ENCODE measurements at places on chromosomes 5 and 9.

- DNase-seq = no peak
Observed at GRCh38 chr9:70205366-70206020, 53.3 kb upstream of the SMC5 start.

DNA sequence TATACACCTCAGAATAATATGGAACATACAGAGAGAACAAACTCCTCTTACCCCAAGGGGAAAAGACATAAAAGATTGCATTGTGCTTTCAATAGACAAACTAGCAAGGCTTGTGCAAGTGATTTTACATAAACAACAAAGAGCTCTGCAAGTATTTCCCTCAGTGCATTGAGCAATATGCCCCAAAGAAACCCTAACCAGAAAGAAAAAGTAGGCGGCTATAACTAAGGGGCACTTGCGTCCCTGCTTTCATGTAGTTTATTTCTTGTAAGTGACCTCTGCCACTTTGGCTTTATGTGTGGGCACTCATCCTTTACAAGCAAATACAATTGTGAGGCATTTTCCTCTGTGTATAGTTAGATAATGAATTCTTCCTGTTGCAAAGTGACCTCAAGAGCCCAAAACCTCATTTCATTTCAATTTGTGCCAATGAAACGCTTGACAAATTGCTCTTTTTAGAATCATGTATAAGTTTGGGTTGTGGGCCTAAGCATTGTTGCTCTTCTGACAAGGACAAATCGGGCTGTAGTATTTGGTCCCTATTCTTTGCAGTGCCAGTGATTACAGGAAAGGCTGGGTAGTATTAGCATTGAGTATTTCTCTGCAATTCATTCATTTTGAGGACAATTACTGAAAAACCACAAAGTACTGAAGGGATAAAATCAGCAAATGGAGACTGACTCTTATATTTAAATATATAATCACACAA, 282.2 kb downstream of the DTWD2 start:
- no peak for DNase-seq

GRCh38 chr5:42520203-42520602, 97.0 kb downstream of the GHR start:
- DNase-seq = no peak

- DNase-seq = no peak
Observed at GRCh38 chr5:141732417-141732816, 50.4 kb upstream of the ARAP3 start.

- DNase-seq = no peak
Observed at GRCh38 chr5:154576429-154576806, 98.4 kb upstream of the HAND1 start.

- no peak for DNase-seq
Observed at GRCh38 chr5:97043511-97043910, 98.9 kb downstream of the LIX1 start.

GRCh38 chr9:19512103-19512832, 103.5 kb downstream of the ACER2 start:
- DNase-seq = no peak

DNA sequence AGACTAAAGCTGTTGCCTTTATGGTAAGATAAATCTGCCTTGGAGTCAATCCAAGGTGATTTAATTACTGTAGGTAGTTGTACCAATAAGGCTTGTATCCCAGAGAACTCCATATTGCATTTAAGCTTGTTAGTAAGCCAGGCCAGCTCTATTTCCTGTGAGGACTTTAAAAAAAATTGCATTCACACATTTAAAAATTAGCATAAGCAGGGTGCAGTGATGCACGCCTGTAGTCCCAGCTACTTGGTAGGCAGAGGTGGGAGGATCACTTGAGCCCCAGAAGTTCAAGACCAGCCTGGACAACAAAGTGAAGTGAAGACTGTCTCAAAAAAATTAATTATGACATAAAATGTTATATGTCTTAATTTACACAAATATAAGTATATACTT, 28.7 kb upstream of the ABL1 start:
- no peak for DNase-seq

GRCh38 chr5:170303549-170303948, 6.0 kb upstream of the LCP2 start:
- DNase-seq = no peak

DNA sequence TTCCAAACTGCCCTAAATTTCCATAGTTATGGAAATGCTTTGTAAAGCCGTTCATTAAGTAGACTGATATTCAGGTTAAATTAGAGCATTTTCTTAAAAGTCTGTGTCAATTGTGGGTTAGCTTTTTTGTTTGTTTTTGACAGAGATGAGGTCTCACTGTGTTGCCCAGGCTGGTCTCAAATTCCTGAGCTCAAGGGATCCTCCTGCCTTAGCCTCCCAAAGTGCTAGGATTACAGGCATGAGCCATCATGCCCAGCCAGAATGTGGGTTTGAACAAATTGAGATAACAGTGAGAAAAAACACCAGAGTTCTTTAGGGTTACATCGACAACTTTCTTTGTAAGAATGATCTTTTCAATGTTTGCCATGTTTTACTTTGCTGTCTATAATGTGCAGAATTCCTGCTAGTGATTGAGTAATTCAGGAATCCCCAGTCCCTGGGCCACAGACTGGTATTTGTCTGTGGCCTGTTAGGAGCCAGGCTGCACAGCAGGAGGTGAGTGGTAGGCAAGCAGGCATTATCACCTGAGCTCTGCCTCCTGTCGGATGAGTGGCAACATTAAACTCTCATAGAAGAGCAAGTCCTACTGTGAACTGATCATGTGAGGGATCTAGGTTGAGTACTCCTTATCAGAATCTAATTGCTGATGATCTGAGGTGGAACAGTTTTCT, 80.5 kb downstream of the RAI14 start:
- DNase-seq = no peak

GRCh38 chr5:80220245-80220897, 35.5 kb downstream of the SERINC5 start:
- DNase-seq = no peak

DNA sequence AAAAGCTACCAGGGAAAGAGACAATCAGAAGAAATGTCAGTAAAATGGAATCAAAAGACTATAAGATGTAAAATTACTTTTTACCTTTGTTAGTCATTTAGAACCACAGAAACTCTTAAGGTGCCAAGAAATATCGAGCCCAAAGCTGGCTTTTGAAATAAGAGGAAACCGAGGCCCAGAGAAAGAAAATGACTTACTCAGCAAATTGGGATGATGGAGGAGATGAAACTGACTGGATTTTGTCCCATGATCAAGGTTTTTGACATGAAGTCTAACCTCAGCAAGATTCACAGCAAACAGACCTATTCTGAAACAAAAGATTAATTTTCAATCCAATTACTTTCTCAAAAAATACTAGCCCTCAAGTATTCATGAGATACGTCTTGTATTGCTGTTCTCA, 696.2 kb upstream of the WWC1 start:
- DNase-seq = no peak

DNA sequence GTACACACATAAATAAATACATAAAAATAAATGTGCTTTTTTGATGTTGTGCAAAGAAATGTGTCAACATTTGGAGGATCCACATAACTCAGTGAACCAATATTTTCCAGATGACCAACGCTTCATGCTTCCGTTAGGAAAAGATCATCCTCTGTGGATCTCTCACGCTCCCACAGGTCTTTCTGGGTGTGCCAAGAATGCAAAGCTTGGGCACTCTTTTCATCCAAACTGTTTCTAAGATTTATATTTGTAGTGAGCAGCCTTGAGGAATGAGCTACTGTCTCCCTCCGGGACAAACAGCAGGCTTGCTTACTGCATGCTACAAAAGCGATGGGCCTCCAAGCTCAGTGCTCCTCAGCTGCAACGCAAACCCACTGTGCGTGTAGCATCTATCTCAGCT, 46.2 kb upstream of the RUFY1 start:
- DNase-seq = no peak

GRCh38 chr5:93621327-93621798, 38.3 kb downstream of the NR2F1 start:
- no peak for DNase-seq

DNA sequence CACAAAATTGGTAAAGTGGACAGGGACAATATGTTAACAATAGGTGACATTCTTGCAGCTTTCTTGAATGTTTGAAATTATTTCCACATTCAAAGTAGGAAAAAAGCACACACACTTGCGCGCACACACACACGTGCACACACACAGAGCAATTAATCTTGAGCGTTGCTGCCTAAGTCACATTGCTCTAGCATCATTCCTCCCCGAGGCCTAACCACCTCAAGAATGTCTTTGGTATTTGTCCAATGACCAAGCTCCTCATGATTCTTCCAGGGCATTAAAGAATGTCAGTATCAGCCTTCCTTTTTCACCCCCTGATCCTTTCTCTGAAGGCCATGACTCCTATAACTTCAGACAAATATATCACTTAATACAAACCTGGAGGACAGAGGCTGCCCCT, 198.1 kb downstream of the NPR3 start:
- no peak for DNase-seq

GRCh38 chr5:127586066-127586770, 62.7 kb upstream of the CTXN3 start:
- no peak for DNase-seq

- DNase-seq = no peak
Observed at GRCh38 chr9:95325221-95325620, 7.7 kb upstream of the FANCC start.

DNA sequence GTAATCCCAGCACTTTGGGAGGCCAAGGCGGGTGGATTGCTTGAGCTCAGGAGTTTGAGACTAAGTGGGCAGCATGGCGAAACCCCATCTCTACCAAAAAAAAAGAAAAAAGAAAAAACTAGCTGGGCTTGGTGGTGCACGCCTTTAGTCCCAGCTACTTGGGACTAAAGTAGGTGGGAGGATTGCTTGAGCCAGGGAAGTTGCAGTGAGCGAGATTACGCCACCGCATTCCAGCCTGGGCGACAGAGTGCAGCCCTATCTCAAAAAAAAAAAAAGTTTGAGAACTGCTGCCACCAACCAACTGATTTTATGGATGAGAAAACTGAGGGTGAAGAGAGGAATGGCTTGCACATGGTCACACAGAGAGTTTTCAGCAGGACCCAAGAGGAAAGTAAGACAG, 175.1 kb downstream of the DOCK8 start:
- DNase-seq = no peak

DNA sequence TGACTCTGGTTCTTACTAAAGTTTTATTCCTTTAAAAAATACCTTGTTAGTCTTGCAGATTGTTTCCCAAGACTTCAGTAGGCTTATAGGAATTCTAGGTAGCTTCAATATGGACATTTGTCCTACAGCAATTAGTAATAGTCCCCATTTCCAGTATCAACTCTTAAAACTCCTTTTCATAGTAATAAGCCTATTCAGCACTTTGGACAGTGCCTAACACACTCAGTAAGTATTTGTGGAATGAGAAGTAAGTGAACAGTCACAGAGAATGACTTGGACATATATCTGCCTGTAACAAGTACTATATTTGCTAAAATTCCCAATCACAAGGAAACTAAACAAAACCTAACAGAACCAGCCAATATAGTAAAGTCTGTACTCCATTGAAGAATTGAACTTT, 1291.8 kb upstream of the DMAC1 start:
- DNase-seq = no peak

DNA sequence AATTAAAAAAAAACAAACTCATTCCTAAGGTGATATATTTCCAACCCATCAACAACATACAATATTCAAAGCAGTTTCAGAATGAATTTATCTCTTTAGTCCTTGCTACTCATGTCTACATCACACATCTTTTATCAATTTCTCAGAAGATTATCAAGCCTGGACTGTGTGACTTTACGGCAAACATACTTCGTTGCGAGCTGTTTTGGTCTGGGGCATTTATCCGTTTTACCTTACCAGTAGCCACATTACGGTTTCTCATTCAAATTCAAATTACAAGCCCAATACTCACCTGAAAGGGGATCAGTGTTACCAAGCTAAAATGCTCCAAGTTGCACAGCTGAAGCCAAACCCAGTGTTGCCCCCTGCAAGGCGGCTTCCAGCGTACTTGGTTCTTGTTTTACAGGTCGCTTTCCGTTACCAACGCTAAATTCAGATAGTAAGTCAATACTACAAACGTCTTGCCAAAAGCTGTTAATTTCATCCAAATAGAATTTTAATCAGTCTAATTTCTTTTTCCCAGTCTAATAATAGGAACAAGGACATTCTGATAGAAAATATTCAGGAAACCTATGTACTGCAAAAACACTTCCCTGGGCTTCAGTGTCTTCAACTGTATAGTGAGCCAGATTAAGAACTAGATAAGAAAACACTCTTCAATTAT, 1.8 kb downstream of the HNRNPH1 start:
- DNase-seq = no peak

DNA sequence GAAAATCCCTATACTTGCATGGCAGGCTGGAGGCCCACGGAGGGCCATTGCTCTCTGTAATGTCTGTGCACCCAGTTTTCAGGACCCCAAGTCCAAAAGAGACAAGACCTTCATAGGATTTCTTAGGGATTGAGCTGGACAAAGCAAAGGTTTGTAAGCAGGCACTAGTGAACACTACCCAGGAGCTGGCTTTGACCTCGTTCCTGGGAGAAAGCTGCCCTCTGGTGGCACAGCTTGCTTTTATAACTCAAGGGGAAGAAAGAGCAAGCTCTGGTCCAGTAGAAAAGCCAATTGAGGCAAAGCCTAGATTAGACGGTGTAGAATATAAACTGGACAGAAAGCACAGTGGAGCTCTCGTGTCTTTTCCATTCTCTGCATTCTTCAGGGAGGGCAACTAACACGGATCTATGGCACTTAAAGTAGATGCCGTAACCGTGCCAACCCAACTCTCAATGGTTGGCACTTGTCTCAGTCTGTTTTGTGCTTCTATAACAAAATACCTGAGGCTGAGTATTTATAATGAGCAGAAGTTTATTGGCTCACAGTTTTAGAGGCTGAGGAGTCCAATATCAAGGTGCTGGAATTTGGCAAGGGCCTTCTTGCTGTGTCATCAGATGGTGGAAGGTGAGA, 7.9 kb downstream of the GABRP start:
- no peak for DNase-seq

DNA sequence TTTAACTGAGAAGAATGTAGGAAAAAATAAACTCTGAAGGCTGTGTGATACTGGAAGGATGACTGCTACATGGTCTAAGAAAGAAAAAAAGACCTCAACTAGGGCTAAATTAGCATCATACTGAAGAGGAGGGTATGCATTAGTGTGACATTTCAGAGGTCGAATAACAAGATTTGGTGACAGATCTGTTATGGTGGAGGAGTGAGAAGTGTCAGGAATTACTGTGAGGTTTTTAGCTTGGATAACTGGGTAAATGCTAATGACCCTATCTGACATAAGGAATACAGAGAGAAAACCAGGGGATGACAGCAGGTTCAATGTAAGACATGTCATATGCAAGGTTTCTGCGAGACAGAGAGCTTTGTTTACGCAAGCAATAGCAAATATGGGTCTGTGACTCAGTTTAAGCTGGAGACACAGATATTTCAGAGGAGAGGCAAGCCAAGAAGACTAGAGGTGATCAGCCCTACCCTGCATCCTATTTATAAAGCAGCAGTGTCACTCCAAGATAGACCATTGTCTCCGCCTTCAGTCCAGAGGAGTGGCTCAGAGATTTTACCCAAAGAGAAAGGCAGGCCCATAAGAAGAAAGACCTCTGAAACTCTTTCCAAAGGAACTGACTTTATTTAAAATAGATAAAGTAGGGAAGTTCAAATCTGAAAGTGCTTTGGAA, 44.3 kb downstream of the FBN2 start:
- no peak for DNase-seq

- no peak for DNase-seq
Observed at GRCh38 chr5:6492934-6493333, 44.3 kb downstream of the UBE2QL1 start.

GRCh38 chr5:138686668-138687067, 66.6 kb upstream of the CTNNA1 start:
- DNase-seq = no peak

GRCh38 chr9:83336706-83337105, 201.5 kb downstream of the FRMD3 start:
- DNase-seq = no peak

GRCh38 chr9:75333624-75334023, 245.3 kb downstream of the OSTF1 start:
- no peak for DNase-seq

- no peak for DNase-seq
Observed at GRCh38 chr5:151383011-151383410, 35.7 kb upstream of the SLC36A2 start.
